ENCODE measurements at places on chromosomes 1 and 21.

DNA sequence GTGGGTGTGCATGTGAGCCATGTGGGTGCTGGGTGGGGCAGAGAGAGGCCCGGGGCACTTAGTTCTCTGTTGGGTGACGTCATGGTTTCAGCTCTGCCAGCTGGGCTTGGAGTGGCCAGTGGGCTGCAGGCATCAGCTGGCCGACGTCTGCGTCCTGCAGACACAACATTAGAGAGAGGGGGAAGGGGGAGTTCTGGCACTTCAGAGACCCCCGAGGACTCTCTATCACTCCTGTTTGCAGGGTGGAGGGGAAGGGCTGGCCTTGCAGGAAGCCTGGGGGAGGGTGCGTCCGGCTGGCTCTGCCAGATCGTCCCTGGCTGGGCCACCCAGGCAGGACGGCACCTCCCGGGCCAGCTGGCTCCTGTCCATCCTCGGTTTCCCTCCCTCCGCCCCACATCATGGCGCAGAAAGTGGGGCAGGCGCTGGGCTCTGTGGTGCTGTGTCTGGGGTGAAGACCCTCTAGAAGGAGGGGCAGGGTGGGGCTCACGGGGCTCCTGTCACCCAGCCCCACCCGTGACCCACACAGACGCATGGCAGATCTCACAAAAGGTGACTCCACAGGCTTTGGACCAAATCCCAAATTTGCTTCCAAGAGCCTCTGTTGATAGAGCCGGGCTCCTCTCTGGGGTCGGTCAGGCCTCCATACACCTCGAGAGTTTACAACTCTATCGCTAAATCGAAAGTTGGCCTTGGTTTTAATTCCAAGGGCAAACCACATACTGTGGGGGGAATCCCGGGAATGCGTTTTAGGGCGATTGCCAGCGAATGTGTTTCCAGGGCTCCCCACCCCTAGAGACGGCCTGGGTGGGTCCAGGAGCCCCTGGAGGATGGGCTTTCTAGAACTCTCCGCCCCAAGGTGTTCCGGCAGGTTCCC is 73.4 kb upstream of the TTC34 start:
- no peak for DNase-seq

- no peak for DNase-seq
These were observed 10.4 kb downstream of the ARHGEF11 start for GRCh38 chr1:157035121-157035520.

DNA sequence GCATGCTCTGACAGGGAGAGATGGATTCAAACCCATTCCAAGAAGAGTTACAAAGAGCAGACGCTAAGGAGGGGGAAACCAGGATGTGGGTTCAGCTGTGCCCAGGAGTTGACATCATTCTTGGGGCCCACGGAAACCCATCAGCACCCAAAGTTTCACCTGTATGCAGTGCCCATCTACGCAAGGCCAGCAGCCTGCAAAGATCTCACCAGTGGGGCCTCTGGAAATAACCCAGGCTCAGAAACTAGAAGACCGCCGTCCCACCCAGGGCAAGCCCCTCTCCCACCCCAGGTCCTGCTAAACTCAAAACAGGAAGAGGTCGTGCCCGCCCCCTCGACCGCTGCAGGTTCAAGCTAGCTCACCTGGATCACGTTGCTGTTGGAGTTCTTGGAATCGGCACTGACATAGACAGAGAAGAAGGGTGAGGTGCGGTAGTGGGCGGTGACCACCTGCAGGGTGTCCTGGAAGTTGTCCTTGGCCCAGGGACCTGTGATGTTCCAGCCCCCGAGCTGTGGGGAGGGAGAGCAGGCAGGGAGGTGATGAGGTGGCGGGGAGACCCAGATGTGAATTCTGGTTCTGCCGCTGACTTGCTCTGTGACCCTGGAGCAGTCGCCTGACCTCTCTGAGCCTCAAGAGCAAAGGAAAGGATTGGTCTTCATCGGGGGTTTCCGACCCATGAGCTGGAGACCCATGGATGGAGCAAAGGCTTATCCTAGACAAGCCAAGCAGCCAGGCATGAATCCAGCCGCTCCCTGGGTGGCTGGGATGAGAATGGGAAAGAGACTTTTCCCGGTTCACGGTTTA is 31.7 kb downstream of the ECE1 start:
- DNase-seq: no peak

DNA sequence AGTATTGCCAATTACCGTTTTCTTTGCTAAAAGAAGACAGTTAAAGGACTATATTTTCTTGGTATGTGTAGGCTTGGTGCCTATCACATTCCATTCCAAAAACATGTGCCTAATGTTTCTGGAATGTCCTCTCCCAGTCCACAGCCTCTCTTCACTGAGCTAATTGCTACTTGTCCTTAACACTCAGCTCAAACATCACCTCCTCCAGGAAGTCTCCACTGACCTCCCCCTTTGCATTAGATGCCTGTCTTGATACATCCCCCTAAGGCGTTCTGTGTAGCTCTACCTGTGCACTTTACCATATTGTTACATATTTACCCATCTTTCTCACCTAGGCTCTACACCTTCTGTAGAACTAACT is 195.6 kb upstream of the CAMK1G start:
- DNase-seq: no peak

- no peak for DNase-seq
These were observed 104.8 kb downstream of the RERE start for GRCh38 chr1:8712413-8713231.

DNA sequence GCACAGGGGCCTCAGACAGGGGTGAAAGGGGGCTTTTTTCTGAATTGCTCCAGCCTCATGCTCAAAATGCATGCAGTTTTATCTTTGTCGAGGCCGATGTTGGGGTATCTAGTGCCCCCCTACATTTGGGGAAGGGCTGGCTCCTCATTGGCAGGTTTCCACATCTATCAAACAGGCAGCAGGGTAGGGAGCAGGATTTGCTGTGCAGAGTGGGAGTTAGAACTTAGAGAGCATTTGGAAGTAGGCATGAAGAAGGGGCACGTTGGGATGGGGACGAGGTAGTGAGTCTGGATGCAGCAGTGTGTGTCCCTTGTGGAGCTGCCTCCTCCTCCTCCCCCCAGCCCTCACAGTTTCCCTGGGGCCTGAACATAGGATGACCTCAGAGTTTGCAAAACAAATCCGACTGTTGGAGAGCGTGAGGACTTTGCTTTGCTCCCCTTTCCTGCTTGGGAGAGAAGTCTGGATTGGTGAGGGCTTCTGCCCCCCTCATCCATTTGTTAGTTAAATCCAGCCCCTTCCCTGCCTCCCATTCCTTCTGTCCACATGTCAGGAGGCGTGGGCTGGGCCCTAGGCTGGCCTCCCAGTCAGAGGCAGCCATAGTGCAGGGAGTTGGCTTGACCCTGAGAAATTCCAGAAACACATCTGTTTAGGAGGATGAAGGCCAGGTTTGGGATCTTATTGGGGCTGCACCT is 36.9 kb upstream of the GPR37L1 start:
- DNase-seq: no peak

DNA sequence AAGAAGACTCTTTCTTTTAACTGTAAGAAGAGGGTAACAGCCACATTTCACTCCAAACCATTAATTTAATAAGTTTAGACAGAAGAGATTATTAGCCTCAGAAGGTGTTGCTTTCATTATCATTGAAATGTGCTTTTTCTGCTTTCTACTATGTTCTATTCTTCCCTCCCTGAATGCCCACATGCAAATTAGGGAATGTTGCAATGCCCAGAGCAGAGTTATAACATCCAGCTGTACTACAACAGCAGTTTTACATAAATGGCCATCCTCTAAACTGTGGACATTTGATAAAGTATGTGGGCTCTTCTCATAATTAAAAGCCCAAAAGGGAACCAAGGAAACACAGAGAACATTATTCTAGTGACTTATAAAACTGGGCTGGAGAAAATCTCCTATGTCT is 82.2 kb upstream of the SOD1 start:
- DNase-seq: no peak

GRCh38 chr1:236576004-236576403 is 28.3 kb downstream of the HEATR1 start:
- no peak for DNase-seq

GRCh38 chr1:119225265-119225664 is 84.8 kb upstream of the WARS2 start:
- no peak for DNase-seq

DNA sequence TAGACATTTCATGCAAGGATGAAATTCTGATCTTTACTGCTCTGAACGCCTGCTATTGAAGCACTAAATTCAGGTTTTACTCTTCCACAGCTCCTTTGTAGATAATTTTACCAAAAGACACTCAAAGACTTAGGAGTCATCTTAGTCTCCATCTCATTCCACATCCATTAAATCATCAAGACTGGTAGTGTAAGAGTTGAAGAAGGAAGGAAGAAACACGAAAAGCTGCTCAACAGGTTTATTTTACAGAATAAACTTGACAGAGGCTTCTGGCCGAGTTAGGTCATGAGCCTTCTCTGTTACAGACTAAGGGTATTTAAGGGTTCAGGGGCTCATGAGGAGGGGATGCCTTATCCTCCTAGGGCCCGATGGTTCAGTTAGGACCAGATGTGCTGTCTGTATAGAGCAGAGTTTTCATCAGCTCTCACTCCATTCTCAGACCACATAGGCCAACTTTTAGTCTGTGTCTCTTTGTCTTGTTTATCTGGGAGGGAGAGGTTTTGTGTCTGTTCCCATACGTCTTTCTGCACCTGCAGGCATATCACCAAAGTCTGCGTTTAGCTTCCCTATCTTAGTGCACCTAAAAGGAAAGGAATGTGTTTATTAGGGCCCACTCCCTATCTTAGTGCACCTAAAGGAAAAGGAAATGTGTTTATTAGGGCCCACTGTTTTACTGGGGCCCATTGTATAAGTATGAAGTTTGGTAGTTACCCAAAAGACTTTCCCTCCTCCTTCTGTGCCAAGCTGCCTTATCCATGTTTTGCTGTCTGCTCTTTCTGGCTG is 57.4 kb upstream of the RGS18 start:
- DNase-seq: no peak

GRCh38 chr1:47435506-47436303 is 2.1 kb upstream of the FOXD2 start:
- DNase-seq: no peak

DNA sequence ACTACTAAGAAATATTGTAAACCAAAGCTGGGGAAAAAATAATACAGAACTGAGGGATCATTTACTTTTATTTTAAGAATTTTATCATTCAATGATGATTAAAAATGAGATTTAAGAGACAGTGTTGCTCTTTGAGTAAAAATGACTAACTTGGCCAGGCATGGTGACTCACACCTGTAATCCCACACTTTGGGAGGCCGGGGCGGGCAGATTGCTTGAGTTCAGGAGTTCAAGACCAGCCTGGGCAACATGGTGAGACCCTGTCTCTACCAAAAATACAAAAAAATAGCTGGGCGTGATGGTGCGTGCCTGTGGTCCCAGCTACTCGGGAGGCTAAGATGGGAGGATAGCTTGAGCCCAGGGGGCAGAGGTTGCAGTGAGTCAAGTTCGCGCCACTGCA is 21.8 kb upstream of the PLEKHO1 start:
- DNase-seq: no peak

- no peak for DNase-seq
These were observed 58.4 kb upstream of the EFHD2 start for GRCh38 chr1:15351310-15351709.

DNA sequence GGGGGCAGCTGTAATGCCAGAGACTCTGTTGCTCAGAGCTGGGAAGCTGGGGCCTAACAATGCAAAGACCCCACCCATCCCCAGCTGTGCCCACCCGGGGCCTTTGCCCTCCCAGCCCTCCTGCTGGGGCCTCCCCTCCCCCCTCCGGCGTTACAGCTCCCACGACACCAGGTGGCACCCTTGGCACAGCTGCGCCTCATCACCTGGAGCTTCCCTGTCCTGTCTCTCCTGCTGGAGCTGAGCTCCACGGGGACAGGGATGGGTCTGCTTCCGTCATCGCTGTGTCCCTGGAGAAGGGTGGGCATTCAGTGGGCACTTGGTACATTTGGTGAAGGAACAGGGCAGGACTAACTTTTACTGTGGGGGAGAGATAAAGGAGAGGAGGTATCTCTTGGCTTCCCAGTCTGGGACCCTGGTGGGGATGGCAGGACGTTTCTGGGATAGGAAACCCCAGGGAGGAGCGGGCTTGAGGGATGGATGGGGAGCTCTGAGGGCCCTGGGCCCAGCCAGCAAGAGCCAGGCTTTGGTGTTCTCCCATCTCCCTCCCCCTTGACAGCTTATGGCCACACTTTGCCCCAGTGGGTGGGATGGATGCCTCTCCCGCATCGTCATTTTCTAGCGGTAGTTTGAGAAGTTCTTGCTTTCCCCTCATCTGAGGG is 453.2 kb downstream of the PTPRU start:
- DNase-seq: no peak

DNA sequence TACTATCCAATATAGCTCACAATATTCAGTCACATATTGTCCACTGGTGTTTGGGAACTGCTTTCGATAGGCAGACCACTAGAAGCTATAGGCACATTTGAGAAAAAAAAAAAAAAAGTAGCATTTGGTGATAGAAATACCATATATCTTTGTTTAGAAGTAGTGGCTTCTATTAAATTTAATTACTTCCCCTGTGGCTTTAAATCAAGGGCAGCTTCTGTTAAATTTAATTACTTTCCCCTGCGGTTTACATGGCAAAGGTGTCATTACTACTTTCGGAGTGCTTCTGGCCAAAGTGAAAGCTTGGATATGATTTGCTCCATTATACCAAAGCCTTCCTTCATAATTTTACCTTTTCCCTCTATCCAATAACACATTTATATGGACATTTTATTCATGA is 229.9 kb downstream of the TTLL7 start:
- no peak for DNase-seq

- DNase-seq: no peak
These were observed 1.0 kb downstream of the ZBTB48 start for GRCh38 chr1:6580593-6581409.

GRCh38 chr1:246459221-246459620 is 47.9 kb downstream of the SMYD3 start:
- DNase-seq: no peak

GRCh38 chr1:41323243-41323642 is 38.0 kb upstream of the FOXO6 start:
- DNase-seq: no peak

- DNase-seq: no peak
These were observed 38.6 kb upstream of the CCDC190 start for GRCh38 chr1:162899422-162900146.

Measured in stimulated activated naive B cell treated with anti-CD40 and anti-IgM and Interleukin-4, amounts not matched to agents 10 μg/mL and 1 μg/mL and 100 μg/mL, for 72 hours (primary cell).